Osteoblast (primary cell): ENCODE measurements at places on chromosomes 13 and 19.

- peak; percentile 65 for DNase-seq
These were observed 997 bp upstream of the KCNN4 start for GRCh38 chr19:43781630-43782310.

GRCh38 chr13:75359266-75359665 is 122.7 kb downstream of the TBC1D4 start:
- DNase-seq, result peak; percentile 91

DNA sequence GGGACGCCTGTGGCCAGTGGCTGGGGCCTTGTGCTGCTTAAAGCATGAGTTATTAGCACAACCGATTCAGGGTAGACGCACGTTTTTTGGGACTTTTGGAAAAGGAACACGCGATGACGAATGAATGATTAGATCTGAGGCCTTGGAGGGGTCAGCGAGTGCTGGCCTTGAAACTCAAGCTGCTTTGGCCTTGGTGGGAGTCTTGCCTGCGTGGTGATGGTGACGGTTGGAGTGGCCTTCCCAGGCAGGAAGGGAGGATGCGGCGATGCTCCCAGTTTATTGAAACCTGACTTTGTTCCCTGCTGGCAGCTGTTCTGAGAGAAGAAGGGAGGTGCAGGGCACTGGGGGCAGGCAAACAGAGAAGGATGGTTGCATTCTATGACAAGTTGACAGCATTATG is 63.1 kb upstream of the RNF113B start:
- no peak for DNase-seq

- DNase-seq, result no peak
These were observed 900.1 kb downstream of the PCDH9 start for GRCh38 chr13:66329988-66330451.

DNA sequence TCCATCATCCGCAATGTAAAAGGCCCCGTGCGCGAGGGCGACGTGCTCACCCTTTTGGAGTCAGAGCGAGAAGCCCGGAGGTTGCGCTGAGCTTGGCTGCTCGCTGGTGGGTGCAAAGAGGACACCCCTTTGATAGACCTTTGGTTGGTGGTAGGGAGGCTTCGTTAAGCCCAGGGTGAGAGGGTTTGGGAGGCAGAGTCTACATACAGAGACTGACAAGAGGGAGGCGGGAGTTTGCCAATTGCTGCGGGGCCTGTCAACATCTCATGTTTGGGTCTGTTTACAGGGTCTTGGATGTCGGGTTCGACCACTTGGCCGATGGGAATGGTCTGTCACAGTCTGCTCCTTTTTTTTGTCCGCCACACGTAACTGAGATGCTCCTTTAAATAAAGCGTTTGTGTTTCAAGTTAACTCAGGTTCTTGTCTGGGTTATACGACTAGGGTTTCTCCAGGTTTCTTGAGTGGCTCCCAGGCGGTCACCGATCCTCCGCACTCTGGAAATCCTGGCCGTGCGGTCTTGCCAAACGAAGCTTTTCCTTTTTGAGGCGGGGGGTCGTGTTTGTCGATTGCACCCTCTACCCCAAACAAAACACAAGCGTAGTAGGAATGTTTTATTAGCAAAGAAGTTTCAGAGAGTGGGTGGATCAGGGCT is 816 bp downstream of the RPS28 start:
- peak; percentile 78 for DNase-seq

DNA sequence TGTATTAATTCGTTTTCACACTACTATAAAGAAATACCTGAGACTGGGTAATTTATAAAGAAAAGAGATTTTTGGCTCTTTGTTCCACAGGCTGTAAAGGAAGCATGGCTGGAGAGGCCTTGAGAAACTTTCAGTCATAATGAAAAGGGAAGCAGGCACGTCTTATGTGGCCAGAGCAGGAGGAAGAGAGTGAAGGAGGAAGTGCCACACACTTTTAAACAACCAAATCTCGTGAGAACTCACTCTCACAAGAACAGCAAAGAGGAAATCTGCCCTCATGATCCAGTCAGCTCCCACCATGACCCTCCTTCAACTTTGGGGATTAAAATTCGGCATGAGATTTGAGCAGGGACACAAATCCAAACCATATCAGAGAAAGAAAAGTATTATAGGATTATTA is 1255.9 kb upstream of the MIR17HG start:
- no peak for DNase-seq

GRCh38 chr13:48542138-48542537 is 9.3 kb upstream of the RCBTB2 start:
- no peak for DNase-seq
